ENCODE measurements at places on chromosomes 12 and 14.
A peak's percentile ranks its signal among the peaks of the same experiment; 100 is the strongest.

DNA sequence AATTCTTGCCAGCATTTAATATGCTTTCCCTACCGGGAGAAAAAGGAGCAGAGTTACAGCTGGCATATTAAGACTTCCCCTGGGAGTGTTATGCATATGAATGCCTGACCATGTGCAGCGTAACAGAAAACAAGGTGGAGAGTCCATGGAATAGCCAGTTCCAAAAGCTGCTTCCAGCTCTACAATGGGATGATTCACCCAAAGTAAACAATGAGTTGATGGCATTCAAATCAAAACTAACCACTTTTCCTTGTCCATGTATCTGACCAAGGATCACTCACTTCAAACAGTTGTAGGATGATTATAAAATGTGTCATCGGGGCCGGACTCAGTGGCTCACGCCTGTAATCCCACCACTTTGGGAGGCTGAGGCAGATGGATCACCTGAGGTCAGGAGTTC is 48.1 kb upstream of the BICDL1 start:
- DNase-seq: peak; percentile 73

DNA sequence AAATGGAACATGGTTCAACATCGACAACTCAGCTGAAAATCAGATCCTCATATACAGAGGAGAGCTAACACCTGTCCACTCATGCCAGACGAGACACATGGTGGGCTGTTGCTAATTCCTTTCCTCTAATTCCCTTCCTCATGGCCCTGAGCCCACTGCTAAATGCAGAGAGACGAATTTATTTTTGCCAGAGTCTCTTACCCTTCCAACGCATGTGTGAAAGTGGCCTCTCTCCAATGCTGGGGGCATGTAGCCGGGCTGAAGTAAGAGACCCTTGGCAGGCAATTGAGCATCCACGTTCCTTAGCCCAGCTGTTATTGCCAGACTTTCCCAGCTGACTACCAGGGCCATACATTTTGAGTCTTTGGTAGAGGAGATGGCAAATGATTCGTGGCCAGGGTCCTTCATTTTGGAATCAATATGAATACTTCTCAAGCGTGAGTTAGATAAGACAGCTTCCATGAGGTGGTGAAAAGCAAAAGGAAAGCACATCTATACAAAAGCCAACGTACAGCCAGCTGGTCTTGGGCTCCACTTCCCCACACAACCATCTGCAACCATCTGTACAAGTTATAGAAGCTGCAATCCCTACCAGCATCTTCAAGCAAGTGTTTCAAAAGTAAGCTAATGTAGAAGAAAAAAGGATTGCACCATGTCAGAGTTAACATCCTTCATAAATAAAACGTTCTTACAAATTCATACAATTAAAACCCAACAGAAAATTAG is 28.6 kb downstream of the CORO1C start:
- no peak for DNase-seq

GRCh38 chr14:105470350-105471296 is 4.0 kb upstream of the CRIP2 start:
- DNase-seq: peak; percentile 35

DNA sequence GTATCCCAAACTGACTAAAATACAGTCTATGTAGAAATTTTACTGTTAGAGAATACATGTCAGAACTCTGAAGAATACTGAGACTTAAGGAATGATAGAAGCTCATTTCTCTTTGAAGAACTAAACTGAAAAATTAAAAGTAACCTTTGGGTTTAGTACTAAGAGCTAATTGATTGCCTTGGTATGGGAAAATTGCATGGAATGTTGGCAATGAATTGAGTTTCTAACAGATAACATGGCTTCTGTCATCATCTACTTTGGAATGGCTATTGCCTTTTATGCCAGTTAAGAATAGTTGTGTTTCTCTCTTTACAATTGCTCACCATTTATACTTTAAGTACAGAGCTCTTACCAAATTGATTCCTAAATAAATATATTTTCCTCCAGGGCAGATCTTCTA is 308.8 kb upstream of the SYT1 start:
- DNase-seq: peak; percentile 33

DNA sequence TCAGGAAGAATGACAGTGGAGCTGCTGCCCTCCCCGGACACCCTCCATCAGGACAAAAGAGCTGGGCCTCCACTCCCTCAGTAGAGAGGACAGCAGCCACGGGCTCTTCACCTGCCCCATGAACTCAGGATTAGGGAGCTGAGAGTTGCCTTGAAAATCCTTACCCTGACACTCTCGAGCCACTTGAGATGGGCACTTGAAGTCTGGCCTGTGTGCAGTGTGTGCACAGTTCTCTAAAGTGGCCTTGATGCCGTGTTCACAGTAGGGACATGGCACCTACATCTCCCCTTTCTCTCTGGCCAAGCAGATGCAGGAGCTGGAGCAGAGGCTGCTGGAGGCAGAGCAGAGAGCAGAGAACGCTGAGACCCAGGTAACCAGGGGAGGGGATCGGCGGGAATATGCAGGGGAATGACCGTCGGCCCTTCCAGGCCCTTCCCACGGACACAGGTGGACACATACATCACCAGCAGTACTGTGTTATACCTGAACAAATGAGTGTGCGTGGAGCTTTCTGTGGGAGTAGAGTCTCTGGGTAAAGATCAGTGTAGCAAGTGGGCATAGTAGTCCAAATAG is 22.5 kb downstream of the PLEKHH1 start:
- DNase-seq: no peak

DNA sequence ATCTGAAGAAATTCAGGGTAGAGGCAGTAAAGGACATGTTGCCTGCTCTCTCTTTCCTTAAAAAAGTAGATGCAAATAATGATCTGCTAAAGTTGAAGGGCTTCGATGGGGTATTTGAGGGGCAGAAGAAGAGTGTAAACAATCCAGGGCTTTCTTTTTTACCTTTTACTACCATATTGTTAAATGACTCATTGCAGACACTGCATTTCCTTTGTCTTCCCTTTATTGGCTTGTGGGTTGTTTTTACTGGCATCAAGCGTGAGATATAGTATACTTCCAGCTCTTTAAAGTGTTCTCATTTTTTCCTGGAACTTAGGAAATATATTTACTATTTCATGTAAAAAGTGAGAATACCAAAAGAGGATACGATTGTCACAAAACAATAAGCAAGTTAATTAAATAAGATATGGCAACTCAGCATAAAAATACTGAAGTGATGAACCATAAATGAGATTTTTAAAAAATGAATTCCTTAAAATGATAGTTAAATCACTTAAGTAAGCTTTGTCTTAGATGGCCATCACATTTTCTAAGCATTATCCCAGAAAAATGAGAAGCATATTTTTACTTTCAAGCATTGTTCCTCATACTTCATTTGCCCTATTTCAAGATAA is 72.3 kb upstream of the KRAS start:
- peak; percentile 44 for DNase-seq

GRCh38 chr12:55929306-55929791 is 1.6 kb upstream of the DGKA start:
- DNase-seq: no peak

DNA sequence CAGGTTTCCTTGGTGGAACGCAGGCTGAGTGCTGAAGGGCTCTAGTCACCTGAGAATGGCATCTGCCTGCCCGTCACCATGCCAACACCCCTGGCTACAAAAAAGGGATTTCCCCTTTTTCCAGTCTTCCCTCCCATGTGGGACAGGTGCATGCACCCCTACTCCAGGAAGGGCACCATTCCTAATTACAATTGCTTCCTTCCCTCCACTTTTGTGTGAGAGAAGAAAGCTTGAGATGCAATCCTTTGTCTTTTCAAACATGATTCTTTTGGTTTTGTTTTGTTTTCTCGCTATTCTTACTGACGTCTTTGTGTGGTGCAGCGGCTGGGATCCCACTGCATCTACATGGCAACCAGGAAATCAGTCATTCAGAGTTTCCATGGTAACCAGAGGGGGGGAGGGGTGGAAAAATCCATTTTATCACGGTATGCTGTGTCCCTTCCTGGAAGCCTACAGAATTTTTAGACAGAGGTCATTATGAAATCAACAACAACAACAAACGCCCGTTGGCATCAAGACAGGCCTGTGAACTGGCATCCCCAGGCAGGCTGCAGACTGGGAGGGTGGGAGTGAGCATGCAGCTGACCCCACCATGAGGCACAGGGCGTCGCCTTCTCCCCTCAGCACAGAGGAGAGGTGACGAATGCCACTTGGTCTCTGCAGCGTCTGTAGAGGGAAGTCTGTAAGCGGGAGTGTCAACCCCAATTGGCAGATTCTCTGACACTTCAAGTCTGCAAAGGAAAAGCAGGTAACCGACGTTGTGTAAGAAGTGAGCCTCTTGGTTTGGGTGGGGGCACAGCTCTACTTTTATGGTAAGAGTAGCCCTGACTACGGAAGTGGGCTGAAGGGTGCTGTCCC is 13.6 kb upstream of the GNG2 start:
- DNase-seq: peak; percentile 78

DNA sequence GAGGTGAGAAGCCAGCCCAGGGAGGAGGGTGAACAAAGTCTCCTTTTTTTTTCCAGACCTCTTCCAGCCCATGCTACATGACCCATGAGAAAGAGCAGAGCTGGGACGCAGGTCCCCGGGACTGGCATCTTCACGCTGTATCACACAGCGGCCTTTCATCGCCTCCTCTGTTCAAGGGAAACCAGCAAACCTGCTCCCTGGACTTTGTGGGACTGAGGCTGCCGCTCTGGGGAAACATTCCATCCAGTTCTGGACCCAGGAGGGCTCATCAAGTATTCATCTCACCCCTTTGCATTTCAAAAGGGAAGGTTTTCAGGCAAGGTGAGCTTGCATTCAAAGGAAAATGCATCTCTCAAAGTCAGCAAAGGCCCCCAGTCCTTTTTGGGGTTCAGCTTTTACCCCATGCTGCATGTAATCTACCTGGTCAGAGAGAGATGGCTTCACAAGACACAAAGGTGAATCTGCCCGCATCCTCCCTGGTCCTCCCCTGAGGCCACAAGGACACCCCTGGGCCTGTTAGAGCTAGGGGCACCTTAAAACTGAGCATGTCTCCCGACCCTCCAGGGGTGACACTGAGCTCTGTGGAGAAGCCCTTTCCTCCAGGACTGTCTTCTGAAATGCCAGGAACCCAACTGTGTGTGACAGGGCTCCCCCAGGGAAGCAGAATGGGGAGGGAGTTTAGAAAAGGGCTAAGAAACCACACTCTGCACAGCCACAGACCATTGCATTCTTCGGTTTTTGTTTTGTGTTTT is 21.2 kb upstream of the MEG3 start:
- no peak for DNase-seq

- DNase-seq: no peak
Observed at GRCh38 chr14:59277659-59278058, 89.2 kb downstream of the DAAM1 start.

- no peak for DNase-seq
Observed at GRCh38 chr14:61929651-61930050, 167.4 kb downstream of the SNAPC1 start.

- peak; percentile 83 for DNase-seq
Observed at GRCh38 chr12:89353823-89354611, 1.7 kb upstream of the DUSP6 start.

GRCh38 chr12:112602150-112602549 is 183.4 kb downstream of the PTPN11 start:
- DNase-seq: no peak

- DNase-seq: peak; percentile 4
Observed at GRCh38 chr14:36383767-36384431, 63.5 kb upstream of the MBIP start.

DNA sequence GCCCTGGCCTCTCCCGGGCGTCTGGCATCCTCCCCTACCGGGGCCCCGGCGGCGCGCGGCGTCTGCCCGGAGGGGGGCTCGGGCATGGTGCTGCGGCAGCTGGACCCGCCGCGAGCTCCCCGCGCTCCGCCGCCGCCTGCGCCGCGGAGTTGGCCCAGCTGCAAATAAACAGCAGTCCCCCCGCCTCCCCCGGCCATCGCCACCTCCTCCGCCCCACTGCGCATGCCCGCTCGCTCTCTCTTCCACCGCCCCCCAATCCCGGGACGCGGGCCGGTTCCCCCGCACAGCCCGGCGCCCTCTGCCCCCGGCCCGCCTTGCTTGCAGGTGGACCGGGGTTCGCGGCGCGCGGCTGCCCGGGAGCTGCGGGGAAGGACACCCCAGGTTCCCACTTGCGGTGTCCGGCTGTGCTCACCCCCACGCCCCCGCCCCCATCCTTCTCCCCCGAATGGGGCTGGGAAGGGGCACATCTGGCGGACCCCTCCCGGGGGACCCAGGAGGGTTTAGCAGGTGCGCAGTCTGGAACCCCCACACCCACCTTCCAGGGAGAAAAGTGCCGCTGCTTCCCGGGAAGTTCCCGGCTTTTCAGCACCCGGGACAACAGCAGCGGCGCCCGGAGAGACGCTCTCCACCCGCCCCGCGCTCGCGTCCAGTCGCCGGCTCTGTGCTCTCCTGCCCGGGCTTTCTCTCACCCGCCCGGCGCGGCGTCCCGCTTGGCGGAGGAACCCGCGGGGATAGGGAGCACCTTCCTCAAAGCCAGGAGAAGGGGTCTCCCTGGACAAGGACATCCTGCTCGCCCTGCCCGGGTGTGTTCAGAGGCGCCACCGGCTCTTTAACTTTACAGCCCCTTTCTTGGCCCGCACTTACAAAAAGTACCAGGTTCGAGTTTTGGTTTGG is at the start of gene TMTC1:
Gene TMTC1 (minus strand): TSS at position 170 of the 894 bp plus-strand sequence. CDS start 191 bp downstream, outside the sequence.
- DNase-seq: peak; percentile 87

- DNase-seq: no peak
Observed at GRCh38 chr12:128425666-128426331, 158.8 kb downstream of the TMEM132C start.

- peak; percentile 93 for DNase-seq
Observed at GRCh38 chr12:53344824-53345485, 8.8 kb upstream of the SP7 start.

GRCh38 chr12:57280211-57281062 is 29.4 kb upstream of the STAC3 start:
- DNase-seq: peak; percentile 88

DNA sequence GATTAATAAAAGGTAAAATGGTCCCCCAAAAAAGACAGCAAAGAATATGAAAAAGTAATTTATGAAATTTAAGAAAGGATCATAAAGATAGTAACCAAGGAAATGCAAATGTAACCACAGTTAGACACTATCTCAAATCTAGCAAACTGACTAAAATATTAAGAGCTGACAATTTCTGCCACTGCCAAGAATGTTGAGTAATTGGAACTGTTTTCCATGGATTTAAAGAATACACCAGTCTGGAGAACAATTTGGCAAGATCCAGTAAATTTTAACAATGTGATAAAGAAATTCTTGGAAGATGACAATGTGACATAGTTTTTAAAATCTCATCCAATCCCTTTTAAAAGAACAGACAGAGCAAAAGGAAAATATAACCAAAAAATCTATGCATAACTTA is 798.0 kb upstream of the MGAT4C start:
- peak; percentile 5 for DNase-seq

GRCh38 chr12:79329933-79330332 is 360.8 kb downstream of the PAWR start:
- DNase-seq: no peak

- no peak for DNase-seq
Observed at GRCh38 chr12:131141514-131141913, 187.8 kb downstream of the ADGRD1 start.

DNA sequence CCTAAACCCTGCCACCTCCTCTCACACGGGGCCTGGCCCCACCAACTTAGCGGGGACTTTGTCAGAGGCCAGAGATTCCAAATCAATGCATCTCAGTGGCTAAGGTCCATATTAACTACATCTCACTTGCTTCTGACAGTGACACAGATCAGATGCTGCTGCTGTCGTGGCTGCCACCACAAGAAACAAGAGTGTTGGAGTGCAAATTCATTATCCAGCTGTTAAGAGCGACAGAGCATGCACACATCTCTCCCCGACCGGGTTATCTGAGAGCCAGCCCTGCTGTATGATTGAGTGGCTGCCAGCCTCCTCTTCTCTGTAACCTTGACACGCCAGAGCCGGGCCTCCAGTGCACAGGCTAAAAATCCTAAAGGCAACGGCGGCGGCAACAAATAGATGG is 40.2 kb downstream of the SPRING1 start:
- DNase-seq: no peak

All from astrocyte of the hippocampus (primary cell).